ENCODE measurements at places on chromosomes 2 and 18. TPM values are rescaled to one million over a fixed set of nuclear protein-coding genes. Genes with fewer than 3 reads are reported as not detected.

Gene FBXO48
- polyA plus RNA-seq: 0.67 TPM

Gene CFC1
- polyA plus RNA-seq: not detected

Gene SP140
- polyA plus RNA-seq: 34.2 TPM

Gene MC5R
- not detected for polyA plus RNA-seq

Gene BOLL
- polyA plus RNA-seq: not detected

Gene NCKAP5
- not detected for polyA plus RNA-seq

Gene GLI2
- not detected for polyA plus RNA-seq

Gene REEP1
- polyA plus RNA-seq: not detected

Gene IL1RL1
- polyA plus RNA-seq: not detected

Data from CD4-positive, alpha-beta memory T cell (primary cell).